ENCODE measurements at places on chromosomes 2 and 18. TPM values are rescaled to one million over a fixed set of nuclear protein-coding genes. Genes with fewer than 3 reads are reported as not detected.

The FOXD4L1 gene
- total RNA-seq: not detected

The PLEKHH2 gene
- total RNA-seq: 4.9 TPM

The CAD gene
- total RNA-seq: 55.0 TPM

- H3K27me3 ChIP-seq: peaks cover 1% of the 10 kb centered on the region
- H3K27ac ChIP-seq: no peak overlapping the region
- H3K4me3 ChIP-seq: no peak overlapping the region
- no peaks in the 10 kb centered on the region for H3K36me3 ChIP-seq
Measured at GRCh38 chr2:43136876-43137275, 89.5 kb downstream of the ZFP36L2 start.

DNA sequence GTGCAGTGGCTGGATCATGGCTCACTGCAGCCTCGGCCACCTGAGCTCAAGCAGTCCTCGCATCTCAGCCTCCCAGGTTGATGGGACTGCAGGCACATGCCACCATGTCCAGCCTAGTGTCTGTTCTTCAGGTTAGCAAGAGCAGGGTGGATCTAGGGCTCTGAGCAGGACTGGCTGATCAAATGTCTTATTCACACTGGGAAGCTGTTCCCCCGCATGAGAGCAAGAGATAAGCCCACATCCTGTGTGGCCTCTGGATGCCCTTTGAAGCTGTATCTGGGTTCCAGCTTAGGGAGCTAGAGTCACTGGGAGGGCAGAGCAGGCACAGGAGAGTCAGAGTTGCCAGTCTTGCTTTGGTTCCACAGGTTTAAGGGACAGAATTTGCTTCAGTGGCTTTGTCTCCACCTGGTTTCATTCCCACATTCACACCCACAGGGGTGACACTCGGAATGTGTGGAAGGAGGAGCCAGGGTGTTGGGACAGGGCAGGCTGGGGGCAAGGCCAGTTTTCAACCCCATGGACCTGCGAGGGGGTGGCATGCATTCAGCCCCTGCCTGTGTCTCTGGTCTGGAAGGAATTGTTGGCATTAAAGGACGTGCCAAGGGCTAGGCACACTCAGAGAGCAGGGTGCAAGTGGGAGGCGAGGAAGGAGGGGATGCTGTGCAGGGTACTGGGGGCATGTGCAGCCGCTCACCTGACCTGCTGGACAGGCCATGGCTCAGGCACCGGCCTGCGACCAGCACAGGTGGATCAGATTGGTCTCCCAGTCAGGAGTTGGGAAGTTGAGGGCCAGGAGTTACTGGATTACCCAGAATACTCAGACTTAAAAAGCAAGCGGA, 24.5 kb downstream of the PTPN18 start:
- H3K36me3 ChIP-seq: peaks cover 19% of the 10 kb centered on the region
- H3K4me1 ChIP-seq: peaks cover 12% of the 10 kb centered on the region
- no peaks in the 10 kb centered on the region for H3K27me3 ChIP-seq
- no peak overlapping the region for H3K27ac ChIP-seq
- DNase-seq: no peak

- peak; percentile 72 for DNase-seq
- H3K4me1 ChIP-seq: peaks cover 57% of the 10 kb centered on the region
- no peak overlapping the region for H3K27ac ChIP-seq
- H3K4me3 ChIP-seq: no peak overlapping the region
Measured at GRCh38 chr18:48887905-48888772, 62.6 kb downstream of the SMAD7 start.

- H3K36me3 ChIP-seq: no peaks in the 10 kb centered on the region
- H3K4me1 ChIP-seq: no peaks in the 10 kb centered on the region
- H3K27me3 ChIP-seq: no peaks in the 10 kb centered on the region
- no peak overlapping the region for H3K4me3 ChIP-seq
Measured at GRCh38 chr2:186429104-186429503, 57.0 kb upstream of the ZC3H15 start.

DNA sequence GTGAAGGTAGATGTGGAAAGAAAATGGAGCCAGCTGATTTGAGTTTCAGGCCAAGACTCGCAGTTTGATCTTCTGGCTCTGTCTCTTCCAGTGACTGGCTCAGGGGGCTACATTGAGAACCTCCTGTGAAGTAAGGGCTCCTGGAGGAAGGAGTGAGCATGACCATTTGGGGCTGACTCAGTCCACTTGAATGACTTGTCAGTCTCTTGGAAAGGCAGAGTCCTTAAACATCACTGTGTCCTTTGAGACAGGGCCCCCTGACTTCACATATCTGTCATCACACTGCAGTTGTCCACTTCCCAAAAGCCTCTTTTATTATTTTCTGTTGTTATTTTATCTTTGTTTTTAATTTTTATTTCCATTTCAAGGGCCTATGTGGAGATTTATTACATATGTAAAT, 204.6 kb upstream of the APCDD1 start:
- no peak for DNase-seq
- peaks cover 2% of the 10 kb centered on the region for H3K27me3 ChIP-seq
- H3K36me3 ChIP-seq: no peaks in the 10 kb centered on the region
- H3K27ac ChIP-seq: no peak overlapping the region
